ENCODE measurements at places on chromosomes 13 and 19.
A peak's percentile ranks its signal among the peaks of the same experiment; 100 is the strongest.

DNA sequence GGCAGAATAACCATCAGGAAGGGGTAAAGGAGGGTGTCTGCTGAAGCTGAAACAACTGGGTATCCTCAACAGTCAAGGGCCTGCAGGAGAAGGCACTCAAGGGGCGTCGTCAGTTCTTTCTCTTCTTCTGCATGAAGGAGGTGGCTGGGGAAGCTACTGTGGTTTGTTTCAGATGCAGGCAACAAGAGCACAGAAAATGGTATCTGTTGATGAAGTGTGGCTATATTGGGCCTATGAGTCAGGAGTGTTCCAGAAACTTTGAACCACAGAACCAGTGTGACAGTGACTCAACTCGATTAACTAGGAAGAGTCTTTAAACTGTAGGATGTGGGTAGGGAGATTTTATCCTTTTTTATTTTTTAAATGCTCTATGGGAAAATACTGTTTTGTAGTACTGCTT lies 686.3 kb downstream of the FGF9 start:
- no peak for DNase-seq

DNA sequence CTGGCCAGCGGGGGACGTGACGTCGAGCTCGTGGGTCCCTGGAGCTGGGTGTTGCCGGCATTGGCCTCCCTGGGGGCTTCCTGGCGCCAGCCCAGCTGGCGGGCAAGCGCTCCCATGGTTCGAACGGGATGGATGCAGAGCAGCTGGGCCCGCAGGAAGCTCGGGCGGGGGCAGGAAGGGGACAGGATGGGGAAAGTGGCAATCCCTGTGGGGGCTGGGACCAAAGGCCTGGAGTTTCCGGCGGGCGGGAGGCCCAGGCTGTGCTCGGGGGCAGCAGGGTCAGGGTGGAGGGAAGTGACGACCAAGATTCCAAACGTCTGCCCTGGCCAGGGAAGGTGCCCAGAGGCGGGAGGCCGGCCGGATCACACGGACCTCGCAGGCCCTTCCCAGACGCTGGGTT lies 19.3 kb downstream of the PALM start:
- no peak for DNase-seq

DNA sequence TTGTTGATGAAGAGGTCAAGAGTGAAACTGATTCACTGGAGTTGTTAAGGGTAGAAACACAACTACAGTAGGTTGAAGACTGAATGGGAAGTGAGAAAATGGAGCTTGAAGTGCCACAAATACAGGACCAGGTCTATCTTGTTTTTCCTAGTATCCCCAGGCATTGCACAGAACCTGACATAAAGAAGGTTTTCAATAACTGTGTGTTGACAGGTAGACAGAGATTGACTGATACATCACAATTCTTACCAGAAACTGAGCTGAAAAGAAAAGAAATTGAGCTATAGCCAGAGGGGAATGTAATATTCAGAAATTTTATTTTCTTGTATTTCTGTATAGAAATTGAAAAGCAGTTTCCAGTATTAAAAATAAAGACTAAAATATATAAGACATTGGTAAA lies 767.7 kb downstream of the PCDH17 start:
- no peak for DNase-seq

DNA sequence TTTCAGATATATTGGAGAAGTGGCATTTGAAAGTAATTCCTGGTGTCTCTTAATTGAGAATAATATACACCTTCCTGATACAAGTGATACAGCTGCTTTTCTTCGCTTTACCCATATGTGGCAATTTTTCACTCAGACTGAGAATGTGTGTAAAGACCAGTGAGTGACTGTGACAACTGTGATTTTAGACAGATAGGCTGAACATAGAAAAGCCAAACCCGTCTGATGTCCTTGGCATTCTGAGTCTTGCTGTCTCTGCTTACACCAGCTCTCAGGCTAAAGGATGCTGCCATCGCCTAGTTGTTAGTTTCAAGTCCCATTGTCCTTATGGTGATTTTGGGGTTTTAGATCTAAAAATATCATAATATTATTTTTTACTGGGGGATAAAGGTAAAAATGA lies 492.6 kb downstream of the RFC3 start:
- no peak for DNase-seq

DNA sequence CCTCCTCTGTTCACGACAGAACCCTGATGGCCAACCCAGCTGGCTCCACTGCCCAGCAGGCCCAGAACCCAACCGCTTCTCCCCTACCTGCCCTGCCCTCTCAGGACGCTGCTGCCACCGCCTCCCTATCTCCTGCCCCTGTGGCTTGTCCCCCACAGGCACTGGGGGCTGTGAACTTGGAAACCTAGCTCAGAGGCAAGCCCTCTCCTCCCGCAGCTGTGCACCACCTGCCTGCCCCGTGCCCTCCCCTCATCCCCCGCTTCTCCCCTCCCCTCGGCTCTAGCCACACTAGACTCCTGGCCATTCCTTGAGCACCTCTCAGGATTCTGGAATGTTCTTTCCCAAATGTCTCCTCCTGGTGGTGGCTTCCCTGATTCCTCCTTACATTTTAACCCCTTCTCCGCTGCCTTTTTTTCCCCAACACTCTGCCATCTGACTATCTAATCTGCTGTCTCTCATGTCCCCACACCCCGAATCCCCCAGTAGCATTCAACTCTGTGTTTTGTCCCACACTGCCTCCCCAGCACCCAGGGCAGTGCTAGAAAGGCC lies 6.7 kb downstream of the NANOS3 start:
- peak; percentile 47 for DNase-seq

DNA sequence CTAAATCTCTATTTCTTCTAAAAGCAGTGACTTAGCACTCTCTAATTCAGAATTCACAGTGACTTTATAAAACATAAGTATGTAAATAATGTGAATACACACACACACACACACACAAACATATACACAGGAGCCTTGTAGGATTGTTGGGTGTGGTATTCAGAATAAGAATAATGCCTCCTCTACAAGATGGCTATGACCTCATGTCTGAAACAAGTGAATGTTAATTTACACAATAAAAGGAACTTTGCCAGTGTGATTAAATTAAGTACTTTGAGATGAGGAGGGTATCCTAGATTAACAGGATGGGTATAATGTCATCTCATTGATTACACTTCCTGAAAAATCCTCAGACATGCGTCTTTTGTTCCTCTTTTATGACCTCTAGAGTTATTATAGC lies 234.6 kb downstream of the SLITRK6 start:
- DNase-seq, result no peak

DNA sequence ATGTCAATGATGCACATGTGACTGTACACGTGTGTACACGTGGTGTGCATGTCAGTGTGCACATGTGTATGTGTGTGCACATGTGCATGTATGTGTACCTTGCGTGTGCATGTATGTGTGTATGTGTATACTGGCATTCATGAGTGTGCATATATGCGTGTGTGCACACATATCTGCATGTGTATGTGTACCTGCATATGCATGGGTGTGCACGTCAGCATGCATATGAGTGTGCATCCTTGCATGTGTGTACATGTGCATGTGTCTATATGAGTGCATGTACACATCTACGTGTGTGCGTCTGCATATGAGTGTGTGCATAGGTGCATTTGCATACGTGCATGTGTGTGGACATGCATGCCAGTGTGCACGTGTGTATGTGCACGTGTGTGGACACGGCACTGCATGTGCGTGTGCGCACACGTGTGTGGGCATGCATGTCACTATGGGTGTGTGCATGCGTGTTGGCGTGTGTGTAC lies 48.5 kb downstream of the GADD45B start:
- no peak for DNase-seq

DNA sequence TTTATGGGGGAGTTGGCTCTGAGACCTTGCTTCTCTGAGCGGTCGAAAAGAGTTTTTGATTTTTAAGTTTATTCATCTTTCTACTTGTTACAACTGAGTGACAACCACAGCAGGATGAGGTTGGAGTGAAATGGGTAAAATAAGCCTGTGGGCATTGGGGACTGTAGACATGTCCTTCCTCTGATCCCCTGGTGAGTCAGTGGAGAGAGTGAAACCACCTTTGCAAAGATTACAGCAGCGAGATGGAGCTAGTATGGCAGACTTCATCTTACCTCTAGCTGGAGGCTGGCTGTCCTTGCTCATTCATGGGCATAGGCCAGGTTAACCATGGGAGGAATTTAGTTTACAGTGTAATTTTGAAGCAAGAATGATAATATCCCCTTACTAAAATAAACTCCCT lies 30.9 kb upstream of the PSG9 start:
- DNase-seq, result no peak

- DNase-seq, result no peak
Observed at GRCh38 chr19:1837625-1838105, 10.6 kb downstream of the REXO1 start.

- no peak for DNase-seq
Observed at GRCh38 chr19:2663920-2664571, 38.4 kb downstream of the GNG7 start.

DNA sequence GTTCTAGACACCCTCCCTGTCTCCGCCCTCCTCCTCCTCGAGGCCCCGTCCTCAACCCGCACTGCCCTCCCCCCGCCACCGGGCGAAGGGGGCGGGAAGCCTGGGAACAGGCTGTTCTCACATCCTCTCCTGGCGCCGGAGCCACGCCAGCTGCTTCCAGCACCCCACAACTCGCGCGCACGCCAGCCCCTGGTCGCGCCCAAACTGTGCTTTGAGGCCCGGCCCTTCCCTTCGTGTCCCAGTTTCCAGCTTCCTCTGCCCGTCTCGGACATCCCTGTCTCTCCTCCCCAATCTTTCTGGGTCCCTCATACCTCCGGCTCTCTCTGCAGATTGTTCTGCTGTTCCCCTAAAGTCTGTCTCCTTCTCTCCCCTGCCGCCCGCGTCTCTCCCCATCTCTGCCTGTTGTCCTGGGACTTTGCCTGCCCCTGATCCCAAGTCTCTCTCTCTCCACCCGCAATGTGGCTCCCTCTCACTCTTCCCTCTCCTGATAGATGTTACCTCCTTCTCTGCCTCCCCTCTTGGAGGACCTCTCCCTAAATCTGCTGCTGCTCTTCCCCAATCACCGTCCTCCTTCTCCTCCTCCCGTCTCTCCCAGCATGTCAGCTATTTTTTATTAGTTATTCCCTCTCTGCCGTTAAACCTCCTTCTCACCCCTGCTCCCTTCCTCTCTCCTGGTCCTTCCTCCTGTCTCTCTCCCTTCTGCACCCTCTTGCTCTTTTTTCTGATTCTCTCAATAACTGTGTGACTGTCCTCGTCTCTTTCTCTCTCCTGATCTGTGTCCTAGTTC lies 14.2 kb downstream of the DPF1 start:
- DNase-seq, result peak; percentile 43

DNA sequence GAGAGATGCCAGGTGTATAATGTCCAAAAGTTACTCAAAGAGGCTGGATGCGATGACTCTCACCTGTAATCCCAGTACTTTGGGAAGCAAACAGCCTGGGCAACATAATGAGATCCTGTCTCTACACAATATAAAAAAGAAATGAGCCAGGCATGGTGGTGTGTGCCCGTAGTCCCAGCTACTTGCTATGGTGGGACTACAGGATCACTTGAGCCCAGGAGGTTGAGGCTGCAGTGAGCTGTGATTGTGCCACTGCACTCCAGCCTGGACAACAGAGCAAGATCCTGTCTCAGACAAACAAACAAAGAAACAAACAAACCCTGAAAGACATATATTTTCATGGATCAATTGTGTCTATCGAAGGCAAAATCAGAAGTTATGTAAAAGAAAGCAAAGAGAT lies 54.3 kb upstream of the CYP2B6 start:
- no peak for DNase-seq

DNA sequence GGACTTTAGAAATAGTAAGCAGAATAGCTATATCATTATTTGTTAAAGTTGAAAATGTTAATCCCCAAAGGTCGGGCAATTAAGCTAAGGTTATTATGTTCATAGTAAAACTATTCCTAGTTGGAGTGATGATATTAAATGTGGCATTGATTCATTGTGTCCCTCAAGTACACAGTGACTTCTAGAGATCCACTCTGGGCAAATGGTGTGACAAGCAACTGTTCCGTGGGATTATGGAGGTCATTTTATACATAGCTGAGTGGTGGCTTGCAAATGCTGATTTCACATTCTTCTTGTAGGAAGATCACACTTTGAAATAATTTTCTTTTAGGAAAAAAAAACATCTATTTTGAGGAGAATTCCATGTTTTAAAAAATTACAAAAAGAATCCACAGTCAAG lies 317.8 kb downstream of the ATP8A2 start:
- peak; percentile 2 for DNase-seq

- no peak for DNase-seq
Observed at GRCh38 chr13:76250211-76250610, 614.1 kb downstream of the LMO7 start.

DNA sequence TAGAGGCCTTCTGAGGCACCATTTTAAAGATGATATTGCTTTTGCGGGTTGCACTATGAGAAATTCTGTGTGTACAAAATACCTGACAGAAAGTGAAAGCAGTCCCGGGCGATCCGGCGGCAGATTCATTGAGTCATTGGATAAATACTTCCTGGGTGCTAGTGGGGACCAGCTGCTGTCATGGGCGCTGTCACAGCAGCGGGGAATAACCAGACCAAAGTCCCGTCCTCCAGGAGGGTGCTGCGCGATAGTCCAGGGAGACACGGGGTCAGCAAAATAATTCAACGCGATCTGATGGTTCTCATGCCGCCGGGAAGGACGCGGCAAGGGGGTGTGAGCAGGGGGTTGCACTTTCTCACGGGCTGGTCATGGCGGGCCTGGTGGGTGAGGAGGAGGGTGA lies 13.5 kb downstream of the ZFR2 start:
- DNase-seq, result no peak

DNA sequence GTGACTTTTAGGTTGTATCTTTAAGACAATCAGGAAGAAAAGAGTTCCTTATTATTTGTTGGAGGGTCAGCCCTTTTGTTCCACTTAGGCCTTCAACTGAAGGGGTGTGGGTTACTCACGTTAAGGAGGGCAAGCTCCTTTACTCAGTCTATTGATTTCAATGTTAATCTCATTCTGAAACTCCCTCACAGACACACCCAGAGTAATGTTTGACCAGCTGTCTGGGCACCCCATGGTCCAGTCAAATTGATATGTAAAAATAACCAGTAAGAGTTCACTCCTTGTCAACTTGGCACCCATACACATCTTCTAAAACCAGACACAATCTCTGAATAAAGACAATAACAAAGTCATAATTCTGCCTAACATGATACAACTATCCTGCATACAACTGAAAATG lies 292.9 kb downstream of the KLF5 start:
- no peak for DNase-seq

DNA sequence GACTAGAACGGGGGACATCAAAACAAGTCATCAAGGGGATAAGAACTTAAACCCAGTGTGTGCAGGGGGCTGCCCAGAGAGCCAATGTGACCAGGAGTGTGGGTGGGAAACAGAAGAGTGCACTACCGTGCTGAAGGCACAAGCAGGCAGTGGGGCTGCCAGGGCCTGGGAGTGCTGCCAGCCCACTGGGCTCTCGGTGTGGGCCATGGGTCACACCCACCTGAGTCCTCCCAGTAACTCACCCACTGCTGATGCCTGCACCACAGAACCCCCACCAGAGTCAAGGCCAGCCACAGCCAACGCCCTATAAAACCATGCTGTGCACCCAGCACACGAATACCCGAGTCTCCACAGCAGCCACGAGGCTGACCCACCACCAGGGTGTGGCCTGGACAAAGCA lies 8.5 kb downstream of the MED26 start:
- no peak for DNase-seq

- DNase-seq, result no peak
Observed at GRCh38 chr13:75226733-75227435, 255.1 kb downstream of the TBC1D4 start.

GRCh38 chr19:1259206-1259875 lies 9.8 kb upstream of the CIRBP start:
- no peak for DNase-seq
